Osteocyte (in vitro differentiated cells): ENCODE measurements at places on chromosomes 6 and 20. TPM values are rescaled to one million over a fixed set of nuclear protein-coding genes. Genes with fewer than 3 reads are reported as not detected.

Gene OSTM1
- total RNA-seq, result 49.9 and 54.1 TPM in 2 replicates

GRCh38 chr6:14953836-14954235 is 292.0 kb upstream of the JARID2 start:
- no peak overlapping the region for H3K27ac ChIP-seq
- H3K4me3 ChIP-seq, result no peak overlapping the region
- H3K27me3 ChIP-seq, result no peaks in the 10 kb centered on the region
- no peaks in the 10 kb centered on the region for H3K4me1 ChIP-seq

GRCh38 chr6:122996794-122997505 is 915 bp downstream of the CLVS2 start:
- DNase-seq, result no peak
- H3K27me3 ChIP-seq, result peaks cover 67% of the 10 kb centered on the region
- peak overlapping the region; percentile 66 for H3K4me3 ChIP-seq
- peaks cover 12% of the 10 kb centered on the region for H3K4me1 ChIP-seq

- H3K27me3 ChIP-seq, result no peaks in the 10 kb centered on the region
- peaks cover 7% of the 10 kb centered on the region for H3K36me3 ChIP-seq
- peaks cover 3% of the 10 kb centered on the region for H3K4me1 ChIP-seq
- H3K27ac ChIP-seq, result no peak overlapping the region
- no peak overlapping the region for H3K4me3 ChIP-seq
- no peak for DNase-seq
Observed at GRCh38 chr6:37643851-37644672, 53.6 kb downstream of the MDGA1 start.

Gene MEA1
- total RNA-seq, result 66.2 and 67.8 TPM in 2 replicates

GRCh38 chr6:21634582-21634981 is 41.0 kb downstream of the SOX4 start:
- H3K4me3 ChIP-seq, result no peak overlapping the region
- H3K27ac ChIP-seq, result no peak overlapping the region
- no peaks in the 10 kb centered on the region for H3K36me3 ChIP-seq
- H3K4me1 ChIP-seq, result peaks cover 4% of the 10 kb centered on the region
- peak; percentile 4 for DNase-seq
- H3K27me3 ChIP-seq, result no peaks in the 10 kb centered on the region

Gene PTPRT
- total RNA-seq, result not detected in 2 replicates

- H3K27me3 ChIP-seq, result no peaks in the 10 kb centered on the region
- DNase-seq, result no peak
- no peaks in the 10 kb centered on the region for H3K4me1 ChIP-seq
- H3K4me3 ChIP-seq, result no peak overlapping the region
- H3K27ac ChIP-seq, result no peak overlapping the region
Observed at GRCh38 chr6:131223416-131223815, 88.1 kb downstream of the AKAP7 start.

- H3K36me3 ChIP-seq, result no peaks in the 10 kb centered on the region
- H3K27me3 ChIP-seq, result no peaks in the 10 kb centered on the region
- peaks cover 42% of the 10 kb centered on the region for H3K4me1 ChIP-seq
- peak overlapping the region; percentile 97 for H3K4me3 ChIP-seq
Observed at GRCh38 chr6:107956586-107957307, 1.3 kb downstream of the SEC63 start.

Gene DNAH8
- total RNA-seq, result 0.21 and 0.24 TPM in 2 replicates

DNA sequence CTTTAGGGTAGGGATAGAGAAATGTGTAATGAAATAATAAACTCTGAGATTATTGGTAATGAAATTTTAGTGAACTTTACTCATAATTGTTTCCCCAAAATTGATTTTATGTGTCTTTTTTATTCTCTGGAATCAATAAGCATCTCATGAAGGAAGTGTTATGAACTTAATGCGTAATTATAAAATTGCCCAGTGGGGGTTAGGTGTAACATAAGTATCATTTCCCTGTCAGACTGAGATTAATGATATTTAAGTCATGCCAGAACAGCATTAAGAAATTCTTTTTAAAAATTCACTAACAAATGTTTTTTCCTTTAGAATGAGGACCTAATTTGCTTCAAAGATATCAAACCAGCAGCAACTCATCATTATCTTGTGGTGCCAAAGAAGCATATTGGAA is 10.0 kb downstream of the HINT3 start:
- H3K4me1 ChIP-seq, result peaks cover 3% of the 10 kb centered on the region
- no peak for DNase-seq
- H3K36me3 ChIP-seq, result peaks cover 22% of the 10 kb centered on the region
- H3K27ac ChIP-seq, result no peak overlapping the region
- no peaks in the 10 kb centered on the region for H3K27me3 ChIP-seq
- H3K4me3 ChIP-seq, result no peak overlapping the region
